ENCODE measurements at places on chromosomes 7 and 10. TPM values are rescaled to one million over a fixed set of nuclear protein-coding genes. Genes with fewer than 3 reads are reported as not detected.

DNA sequence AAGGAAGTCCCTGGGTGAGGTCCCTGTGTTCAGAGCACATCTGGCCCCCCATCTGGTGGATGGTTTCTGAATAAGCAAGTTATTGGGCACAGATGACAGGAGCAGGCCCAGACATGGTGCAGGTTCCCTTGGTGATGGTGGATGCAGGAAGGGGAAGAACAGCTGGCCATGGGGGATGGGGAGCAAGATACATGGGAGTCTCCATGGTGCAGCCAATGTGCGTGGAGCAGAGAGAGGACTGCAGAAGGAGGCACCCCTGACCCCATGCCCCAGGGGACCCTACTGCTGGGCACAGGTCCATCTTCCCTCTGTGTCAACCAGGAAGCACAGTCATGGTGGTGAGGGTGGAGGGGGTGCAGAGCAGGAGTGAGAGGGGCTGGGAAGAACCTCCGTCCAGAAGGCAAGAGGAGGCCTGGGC is 43.8 kb upstream of the RABGEF1 start:
- H3K4me3 ChIP-seq: no peak overlapping the region
- H3K27ac ChIP-seq: no peak overlapping the region
- H3K36me3 ChIP-seq: no peaks in the 10 kb centered on the region
- DNase-seq: no peak

DNA sequence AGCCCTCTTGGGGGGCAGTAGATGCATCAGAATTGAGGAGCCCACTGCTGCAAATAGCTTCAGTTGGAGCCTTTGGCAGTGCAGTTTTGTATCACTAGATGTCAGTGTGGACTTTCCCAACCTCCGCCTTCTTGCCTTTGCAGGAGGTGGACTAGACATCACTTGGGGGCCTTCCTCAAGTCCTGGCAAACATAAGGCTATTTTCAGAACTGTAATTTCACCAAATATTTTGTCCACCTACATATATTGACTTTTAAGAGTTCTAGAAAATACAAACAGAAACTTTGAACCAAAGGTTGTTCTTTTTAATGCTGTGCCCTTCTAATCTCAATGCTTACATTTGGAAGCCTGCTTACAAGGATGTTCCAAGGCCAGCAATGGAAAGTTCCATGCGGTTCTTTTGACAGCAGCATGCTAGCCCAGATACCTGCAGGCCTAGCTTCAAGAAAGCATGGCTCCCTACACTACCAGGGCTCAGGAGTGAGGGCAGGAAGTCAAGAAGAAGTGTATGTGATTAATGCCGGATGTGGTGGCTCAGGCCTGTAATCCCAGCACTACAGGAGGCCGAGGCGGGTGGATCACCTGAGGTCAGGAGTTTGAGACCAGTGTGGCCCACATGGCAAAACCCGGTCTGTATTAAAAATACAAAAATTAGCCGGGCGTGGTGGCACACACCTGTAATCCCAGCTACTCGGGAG is 8.0 kb upstream of the ZNRF2 start:
- H3K4me3 ChIP-seq: no peak overlapping the region
- no peak overlapping the region for H3K27ac ChIP-seq
- H3K4me1 ChIP-seq: no peaks in the 10 kb centered on the region
- peak; percentile 79 for DNase-seq

DNA sequence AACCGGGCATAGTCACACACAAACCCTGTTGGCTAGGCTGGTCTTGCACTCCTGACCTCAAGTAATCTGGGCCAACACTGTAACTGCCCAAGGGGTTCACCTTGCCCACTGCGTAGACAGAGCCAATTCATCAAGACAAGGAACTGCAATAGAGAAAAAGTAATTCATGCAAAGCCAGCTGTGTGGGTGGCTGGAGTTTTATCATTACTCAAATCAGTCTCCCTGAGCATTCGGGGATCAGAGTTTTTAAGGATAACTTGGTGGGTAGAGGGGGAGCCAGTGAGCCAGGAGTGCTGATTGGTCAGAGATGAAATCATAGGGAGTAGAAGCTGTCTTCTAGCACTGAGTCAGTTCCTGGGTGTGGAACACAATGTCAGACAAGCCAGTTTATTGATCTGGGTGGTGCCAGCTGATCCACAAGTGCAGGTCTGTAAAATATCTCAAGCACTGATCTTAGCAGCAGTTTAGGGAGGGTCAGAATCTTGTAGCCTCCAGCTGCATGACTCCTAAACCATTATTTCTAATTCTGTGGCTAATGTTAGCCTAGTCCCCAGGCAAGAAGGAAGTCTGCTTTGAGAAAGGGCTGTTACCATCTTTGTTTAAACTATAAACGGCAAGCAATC is 15.6 kb upstream of the FXYD4 start:
- DNase-seq: no peak
- no peaks in the 10 kb centered on the region for H3K36me3 ChIP-seq
- no peak overlapping the region for H3K27ac ChIP-seq
- H3K4me3 ChIP-seq: no peak overlapping the region

DNA sequence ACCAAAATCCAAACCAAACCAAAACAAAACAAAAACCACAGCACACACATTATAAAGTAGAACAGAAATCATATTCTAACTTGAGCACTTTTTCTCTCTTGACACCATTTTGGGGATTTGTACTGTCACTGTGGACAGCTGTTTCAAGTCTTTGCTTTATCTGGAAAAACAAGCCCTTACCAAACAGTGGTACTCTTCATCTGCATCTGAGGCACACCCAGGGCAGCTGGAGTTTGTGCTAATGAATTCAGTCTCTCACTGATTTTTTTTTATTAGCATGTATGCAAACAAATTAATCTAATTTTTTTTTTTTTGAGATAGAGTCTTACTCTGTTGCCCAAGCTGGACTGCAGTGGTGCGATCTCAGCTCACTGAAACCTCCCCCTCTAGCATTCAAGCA is 171.4 kb downstream of the RAPGEF5 start:
- no peak overlapping the region for H3K27ac ChIP-seq
- no peaks in the 10 kb centered on the region for H3K36me3 ChIP-seq
- H3K4me3 ChIP-seq: no peak overlapping the region
- H3K27me3 ChIP-seq: no peaks in the 10 kb centered on the region
- no peaks in the 10 kb centered on the region for H3K4me1 ChIP-seq

- H3K27me3 ChIP-seq: no peaks in the 10 kb centered on the region
- H3K4me3 ChIP-seq: no peak overlapping the region
- H3K27ac ChIP-seq: no peak overlapping the region
- no peak for DNase-seq
Observed at GRCh38 chr7:130430841-130431666, 9.8 kb downstream of the CEP41 start.

- no peak overlapping the region for H3K27ac ChIP-seq
- no peak for DNase-seq
- H3K4me1 ChIP-seq: no peaks in the 10 kb centered on the region
- no peaks in the 10 kb centered on the region for H3K36me3 ChIP-seq
- no peak overlapping the region for H3K4me3 ChIP-seq
Observed at GRCh38 chr10:19930936-19931893, 115.0 kb downstream of the PLXDC2 start.

- H3K27ac ChIP-seq: no peak overlapping the region
- DNase-seq: no peak
- H3K4me1 ChIP-seq: no peaks in the 10 kb centered on the region
- no peaks in the 10 kb centered on the region for H3K27me3 ChIP-seq
- no peak overlapping the region for H3K4me3 ChIP-seq
Observed at GRCh38 chr7:146565872-146566271, 449.3 kb downstream of the CNTNAP2 start.

- no peaks in the 10 kb centered on the region for H3K27me3 ChIP-seq
- no peak for DNase-seq
- H3K4me3 ChIP-seq: no peak overlapping the region
- no peaks in the 10 kb centered on the region for H3K36me3 ChIP-seq
Observed at GRCh38 chr7:141785706-141786552, 4.1 kb upstream of the TAS2R5 start.

GRCh38 chr10:12556039-12556438 is 206.7 kb downstream of the CAMK1D start:
- peaks cover 7% of the 10 kb centered on the region for H3K36me3 ChIP-seq
- H3K27ac ChIP-seq: no peak overlapping the region
- H3K4me3 ChIP-seq: no peak overlapping the region

DNA sequence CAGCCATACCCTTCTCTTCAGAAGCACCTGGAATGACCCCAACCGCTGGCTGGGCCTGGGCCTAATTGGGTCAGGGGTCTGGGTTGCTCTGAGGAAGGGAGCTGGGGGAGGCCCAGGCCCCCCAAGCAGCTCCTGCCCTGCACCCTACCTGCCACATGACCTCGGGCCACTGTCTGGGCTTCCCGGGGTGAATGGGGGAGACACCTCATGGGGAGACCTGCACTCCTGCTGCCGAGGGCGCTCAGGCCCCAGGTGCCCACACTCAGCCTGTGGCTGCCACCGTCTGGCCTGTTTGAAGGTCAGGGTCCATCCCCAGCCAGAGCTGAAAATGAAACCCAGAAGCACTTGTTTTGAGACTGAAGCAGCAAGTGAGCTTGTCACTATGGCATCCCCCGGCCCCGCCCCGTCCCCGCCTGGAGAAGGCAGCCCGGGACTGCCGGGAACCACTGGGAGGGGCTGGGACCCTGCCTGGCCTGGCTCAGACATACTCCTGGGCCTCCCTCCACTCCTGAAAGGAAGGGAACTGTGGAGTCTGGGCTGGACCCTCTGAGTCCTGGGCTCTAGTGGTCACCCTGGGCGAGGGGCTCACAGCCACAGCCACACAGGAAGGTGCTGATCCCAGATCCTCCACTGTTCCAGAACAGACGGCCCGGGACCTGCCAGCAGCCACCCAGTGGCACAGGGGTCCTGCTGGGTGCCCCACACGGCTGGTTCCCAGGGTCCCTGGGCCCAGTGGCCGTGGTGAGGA is 7.4 kb upstream of the MICALL2 start:
- H3K27ac ChIP-seq: no peak overlapping the region
- H3K36me3 ChIP-seq: peaks cover 2% of the 10 kb centered on the region
- no peak for DNase-seq
- H3K4me3 ChIP-seq: no peak overlapping the region
- no peaks in the 10 kb centered on the region for H3K4me1 ChIP-seq

GRCh38 chr10:68342909-68343516 is 10.3 kb upstream of the PBLD start:
- no peak overlapping the region for H3K4me3 ChIP-seq
- H3K4me1 ChIP-seq: no peaks in the 10 kb centered on the region

DNA sequence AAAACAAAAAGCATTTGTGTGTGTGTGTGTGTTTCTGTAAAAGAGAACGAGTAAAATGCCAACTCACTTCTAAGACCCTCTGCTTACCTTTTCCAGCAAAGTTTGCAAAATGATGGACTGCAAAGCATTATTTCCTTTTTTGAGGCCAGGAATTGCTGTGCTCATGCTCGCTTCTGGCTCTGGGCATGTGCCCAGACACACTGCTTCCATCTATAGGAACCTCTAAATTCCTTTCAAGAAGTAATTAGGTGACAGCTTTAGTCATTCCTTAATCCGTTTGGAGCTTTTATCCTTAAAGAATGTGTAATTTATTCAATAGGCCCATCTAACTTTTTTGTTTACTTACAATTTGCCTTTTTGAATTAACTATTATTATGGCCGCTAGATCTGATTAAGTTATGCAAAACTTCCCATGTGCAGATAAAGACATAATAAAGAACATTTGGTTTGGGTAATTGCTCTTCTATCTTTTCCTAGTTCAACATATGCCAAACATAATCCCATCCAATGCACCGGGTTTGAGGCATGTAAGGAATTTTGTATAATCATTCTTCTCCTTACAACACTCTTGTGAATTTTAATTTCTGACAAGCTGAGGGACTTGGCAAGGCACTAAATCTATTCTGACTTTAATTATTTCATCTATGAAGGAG is 34.7 kb downstream of the A1CF start:
- no peak for DNase-seq
- H3K36me3 ChIP-seq: no peaks in the 10 kb centered on the region
- H3K27ac ChIP-seq: no peak overlapping the region
- H3K4me3 ChIP-seq: no peak overlapping the region
- H3K4me1 ChIP-seq: no peaks in the 10 kb centered on the region

DNA sequence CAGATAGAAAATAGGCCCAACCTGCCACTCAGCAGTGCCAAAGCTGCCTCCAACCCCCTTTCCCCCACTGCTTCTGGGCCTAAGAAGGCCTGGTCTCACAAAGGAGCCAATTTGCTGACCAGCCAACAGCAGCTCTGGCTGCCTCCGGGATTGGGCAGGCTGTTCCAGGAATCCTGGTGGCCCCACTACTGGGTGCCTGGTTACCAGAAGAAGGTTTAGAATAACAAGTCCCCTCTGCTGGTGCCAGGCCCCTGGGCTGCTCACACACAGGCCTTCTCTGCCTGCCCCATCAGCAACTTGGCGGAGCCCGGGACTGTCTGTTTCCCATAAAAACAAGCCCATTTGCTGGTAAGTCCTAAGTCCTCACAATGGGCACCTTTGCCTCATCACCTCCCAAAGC is 1.2 kb downstream of the PHKG1 start:
- no peaks in the 10 kb centered on the region for H3K27me3 ChIP-seq
- DNase-seq: no peak
- no peak overlapping the region for H3K27ac ChIP-seq
- no peaks in the 10 kb centered on the region for H3K36me3 ChIP-seq
- no peaks in the 10 kb centered on the region for H3K4me1 ChIP-seq
- H3K4me3 ChIP-seq: no peak overlapping the region

GRCh38 chr10:52551046-52551445 is 221.5 kb downstream of the MBL2 start:
- H3K4me3 ChIP-seq: no peak overlapping the region
- no peaks in the 10 kb centered on the region for H3K4me1 ChIP-seq
- no peaks in the 10 kb centered on the region for H3K36me3 ChIP-seq
- no peaks in the 10 kb centered on the region for H3K27me3 ChIP-seq
- DNase-seq: no peak

- H3K36me3 ChIP-seq: no peaks in the 10 kb centered on the region
- H3K4me1 ChIP-seq: no peaks in the 10 kb centered on the region
- no peak overlapping the region for H3K4me3 ChIP-seq
- DNase-seq: no peak
- no peaks in the 10 kb centered on the region for H3K27me3 ChIP-seq
Observed at GRCh38 chr7:33773053-33773452, 132.3 kb upstream of the BMPER start.

- peaks cover 12% of the 10 kb centered on the region for H3K4me1 ChIP-seq
- H3K27me3 ChIP-seq: no peaks in the 10 kb centered on the region
- no peaks in the 10 kb centered on the region for H3K36me3 ChIP-seq
- no peak overlapping the region for H3K27ac ChIP-seq
Observed at GRCh38 chr10:43846968-43847367, 198.3 kb upstream of the ZNF32 start.

GRCh38 chr10:105188737-105189462 is 547.8 kb downstream of the SORCS3 start:
- H3K4me1 ChIP-seq: no peaks in the 10 kb centered on the region
- no peaks in the 10 kb centered on the region for H3K27me3 ChIP-seq
- H3K4me3 ChIP-seq: no peak overlapping the region
- no peak for DNase-seq

Gene RSPH10B
- total RNA-seq: not detected

Gene TOMM7
- total RNA-seq: 286 TPM

Gene TMEM139
- total RNA-seq: not detected

Gene ZSCAN25
- 27.8 TPM for total RNA-seq

Gene POLR1F
- 38.5 TPM for total RNA-seq

Gene SFRP5
- total RNA-seq: not detected

Gene KCNH2
- total RNA-seq: not detected

Gene OR2A1
- total RNA-seq: not detected

Gene KIAA1217
- not detected for total RNA-seq
